Progenitor cell of endocrine pancreas (in vitro differentiated cells): ENCODE measurements at places on chromosomes 11 and 22. TPM values are rescaled to one million over a fixed set of nuclear protein-coding genes. Genes with fewer than 3 reads are reported as not detected.

PPP2R5B gene
- total RNA-seq, result 14.1 and 15.9 TPM in 2 replicates

DNA sequence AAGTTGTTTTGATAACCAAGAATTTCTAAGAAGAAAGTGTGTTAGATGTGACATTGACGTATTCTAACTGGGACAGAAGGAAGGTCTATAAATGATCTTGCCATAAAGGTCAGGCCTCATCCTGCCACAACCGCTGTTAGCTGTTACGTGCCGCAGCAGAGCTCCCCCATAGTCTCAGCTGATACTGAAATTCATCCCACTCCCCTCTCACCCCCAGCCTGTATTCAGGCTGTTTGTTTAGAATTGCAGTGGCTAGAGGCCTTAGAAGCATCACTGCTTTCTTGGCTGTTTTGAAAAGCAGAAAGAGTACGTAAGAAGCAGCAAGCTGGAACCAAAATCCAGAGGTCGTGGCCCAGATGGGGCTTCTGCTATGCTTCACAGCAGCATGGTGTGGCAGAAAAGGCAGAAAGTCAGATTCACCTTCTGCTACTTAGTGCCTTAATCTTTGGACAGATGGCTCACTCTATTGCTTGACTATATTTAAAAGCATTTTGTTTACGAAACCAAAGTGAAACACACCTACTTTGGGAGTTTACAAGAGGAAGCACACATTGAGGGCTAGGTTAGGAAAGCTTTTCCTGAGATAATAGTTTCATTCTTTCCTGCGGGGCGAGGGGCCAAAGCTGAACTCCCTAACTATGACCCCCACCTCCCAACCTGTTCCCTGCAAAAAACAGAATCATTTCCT lies 950 bp upstream of the LAYN start:
- H3K36me3 ChIP-seq, result no peaks in the 10 kb centered on the region
- H3K27ac ChIP-seq, result no peak overlapping the region
- peaks cover 70% of the 10 kb centered on the region for H3K27me3 ChIP-seq
- peaks cover 7% of the 10 kb centered on the region for H3K4me1 ChIP-seq

BIK gene
- 1.7 and 1.9 TPM in 2 replicates for total RNA-seq

DNA sequence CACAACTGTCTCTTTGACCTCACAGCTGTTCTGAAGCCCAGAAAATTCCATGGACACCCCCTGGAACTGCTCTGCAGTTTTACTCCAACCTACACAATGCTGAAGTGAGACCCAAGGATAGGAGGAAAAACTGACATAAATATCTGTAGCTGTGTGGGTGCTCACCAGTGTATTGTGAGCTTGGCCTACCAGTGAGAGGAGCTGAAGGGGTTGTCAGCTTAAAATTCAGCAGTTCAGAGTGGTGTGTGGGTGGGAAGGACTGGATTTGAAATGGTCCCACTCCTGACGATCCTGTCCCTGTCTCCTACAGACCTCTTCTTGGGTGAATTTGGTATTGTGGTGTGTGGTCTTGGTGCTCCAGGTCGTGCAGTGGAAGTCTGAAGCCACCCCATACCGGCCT lies 2.2 kb downstream of the TMEM223 start:
- DNase-seq, result no peak
- peak overlapping the region; percentile 68 for H3K4me3 ChIP-seq
- H3K27ac ChIP-seq, result peak overlapping the region; percentile 98
- H3K36me3 ChIP-seq, result peaks cover 11% of the 10 kb centered on the region

IGSF9B gene
- 7.8 and 9.4 TPM in 2 replicates for total RNA-seq

GRCh38 chr11:44029977-44030911 lies 17.5 kb upstream of the ACCSL start:
- no peaks in the 10 kb centered on the region for H3K36me3 ChIP-seq
- DNase-seq, result no peak
- H3K27ac ChIP-seq, result no peak overlapping the region
- no peak overlapping the region for H3K4me3 ChIP-seq

DNA sequence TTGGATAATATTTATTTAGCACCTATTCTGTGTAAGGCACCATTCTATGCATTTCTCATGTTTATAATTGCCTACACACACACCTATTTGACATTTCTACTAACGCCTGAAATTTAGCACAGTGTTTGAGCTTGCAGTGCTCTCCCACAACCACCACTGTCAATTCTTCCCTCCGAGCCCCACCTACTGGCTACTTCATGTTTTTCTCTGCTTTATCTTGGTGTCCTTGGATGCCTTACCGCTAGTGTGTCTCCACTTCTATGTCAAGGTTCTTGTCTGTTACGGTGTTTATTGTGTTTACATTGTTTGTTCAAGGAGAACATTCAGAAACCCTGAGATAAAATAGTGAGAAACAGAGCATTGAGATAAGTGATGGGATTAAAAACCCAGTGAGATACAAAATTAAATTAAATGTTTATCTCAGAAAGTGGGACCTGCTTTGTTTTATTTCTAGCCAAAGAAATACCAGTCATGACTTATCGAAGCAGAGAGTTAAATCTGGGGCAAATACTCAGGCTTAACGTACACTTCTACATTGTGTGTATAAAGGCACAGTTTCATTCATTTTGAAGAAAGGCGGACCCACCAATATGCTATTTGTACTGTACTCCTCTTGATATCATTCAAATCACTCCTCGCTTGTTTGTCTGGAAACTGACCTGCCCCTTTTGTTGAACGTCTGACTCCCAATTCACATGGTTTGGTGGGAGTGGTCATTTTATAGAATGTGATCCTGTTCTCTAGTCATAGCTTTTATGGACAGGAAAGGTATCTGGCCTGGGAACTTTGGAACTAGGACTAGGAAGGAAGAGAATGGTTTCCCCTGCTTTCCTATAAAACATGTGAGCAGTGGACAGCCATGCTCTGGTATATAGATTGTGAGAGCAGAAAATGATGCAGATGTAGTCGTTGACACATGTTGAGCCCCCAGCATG lies 39.2 kb upstream of the SLC36A4 start:
- no peak overlapping the region for H3K4me3 ChIP-seq
- no peaks in the 10 kb centered on the region for H3K4me1 ChIP-seq
- H3K36me3 ChIP-seq, result no peaks in the 10 kb centered on the region
- H3K27me3 ChIP-seq, result peaks cover 19% of the 10 kb centered on the region

MOGAT2 gene
- not detected in 2 replicates for total RNA-seq
